Aorta (tissue), 5 donors: ENCODE measurements at places on chromosomes 12 and 14. TPM values are rescaled to one million over a fixed set of nuclear protein-coding genes. Genes with fewer than 3 reads are reported as not detected.

DNA sequence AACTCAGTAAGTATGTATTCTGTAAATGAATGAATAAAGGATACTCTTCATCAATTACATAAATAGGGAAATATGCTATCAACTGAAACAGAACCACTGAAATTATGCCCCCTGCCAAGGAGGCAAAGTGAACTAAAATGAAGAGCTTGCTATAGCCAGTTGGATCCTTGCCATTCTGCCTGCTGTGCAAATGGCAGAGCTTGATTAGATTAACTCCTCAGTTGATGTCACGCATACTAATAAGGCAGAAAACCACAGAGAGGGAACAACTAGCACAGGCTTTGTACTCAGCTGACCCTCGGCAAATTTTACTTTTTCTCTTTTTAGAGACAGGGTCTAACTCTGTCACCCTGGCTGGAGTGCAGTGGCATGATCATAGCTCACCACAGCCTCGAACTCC lies 36.7 kb upstream of the FERMT2 start:
- no peak overlapping the region for H3K4me3 ChIP-seq
- H3K4me1 ChIP-seq: no peaks in the 10 kb centered on the region
- H3K27me3 ChIP-seq: no peaks in the 10 kb centered on the region

Gene TAS2R20
- total RNA-seq: 4.8 TPM

DNA sequence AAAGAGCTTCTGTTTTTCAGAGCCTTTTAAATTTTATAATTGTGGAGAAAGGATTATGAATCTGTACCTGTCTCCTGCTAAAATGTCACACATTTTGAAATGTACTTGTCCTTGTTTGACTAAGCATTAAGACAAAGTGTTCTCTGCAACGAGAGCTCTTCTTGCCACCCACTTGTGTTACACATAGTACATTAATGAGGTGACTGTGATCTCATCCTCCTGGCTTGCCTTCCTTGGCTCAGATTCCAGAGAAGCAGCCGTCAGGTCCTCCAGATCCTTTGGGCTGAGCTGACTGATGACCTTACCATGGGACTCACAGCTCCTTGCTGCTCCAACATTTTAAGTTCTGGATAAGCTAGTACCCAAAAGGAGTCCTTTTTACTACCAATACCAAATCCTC lies 81.4 kb downstream of the BBS10 start:
- H3K4me3 ChIP-seq: no peak overlapping the region
- H3K27me3 ChIP-seq: no peaks in the 10 kb centered on the region
- DNase-seq: no peak
- H3K4me1 ChIP-seq: no peaks in the 10 kb centered on the region
- no peaks in the 10 kb centered on the region for H3K36me3 ChIP-seq

DNA sequence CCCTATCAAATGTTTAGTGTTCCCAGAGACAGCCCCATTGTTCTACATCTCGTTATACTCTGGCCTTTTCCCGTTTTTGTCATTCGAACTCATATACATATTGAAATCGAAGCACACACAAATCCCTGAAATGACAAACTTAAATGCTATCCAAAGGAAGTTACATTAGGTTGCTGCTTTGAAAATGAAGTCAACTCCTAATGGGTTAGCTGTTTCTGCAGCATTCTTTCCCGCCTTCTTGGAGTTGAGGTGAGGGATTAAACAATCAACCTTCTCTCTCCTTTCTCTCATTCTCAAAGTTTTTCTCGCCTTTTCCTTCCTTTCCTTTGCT lies 642 bp upstream of the PHC1 start:
- H3K27me3 ChIP-seq: no peaks in the 10 kb centered on the region
- peak overlapping the region; percentile 87 for H3K4me3 ChIP-seq
- DNase-seq: no peak
- peak overlapping the region; percentile 92 for H3K27ac ChIP-seq

DNA sequence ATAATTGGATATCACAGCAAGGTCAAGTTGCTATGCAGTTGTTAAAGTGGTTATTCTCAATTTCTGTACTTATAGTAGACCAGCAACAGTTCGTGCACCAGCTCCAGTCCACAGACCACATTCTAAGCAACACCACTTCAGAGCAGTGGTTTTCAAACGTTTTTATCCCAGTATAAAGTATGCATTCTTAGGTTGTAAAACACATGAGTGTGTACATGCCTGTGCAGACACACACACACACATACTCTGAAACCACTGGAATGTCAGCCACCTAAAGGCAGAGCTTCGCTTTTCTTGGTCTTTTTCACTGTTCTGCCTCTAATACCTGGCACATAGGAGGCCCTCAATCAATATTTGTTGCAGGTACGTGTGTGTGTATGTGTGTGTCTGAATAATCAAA lies 22.2 kb upstream of the C12orf71 start:
- no peaks in the 10 kb centered on the region for H3K36me3 ChIP-seq
- peaks cover 2% of the 10 kb centered on the region for H3K4me1 ChIP-seq
- no peak overlapping the region for H3K4me3 ChIP-seq

GRCh38 chr12:22541496-22542155 lies 2.7 kb downstream of the C2CD5 start:
- no peaks in the 10 kb centered on the region for H3K27me3 ChIP-seq
- H3K4me1 ChIP-seq: no peaks in the 10 kb centered on the region
- H3K36me3 ChIP-seq: no peaks in the 10 kb centered on the region
- H3K27ac ChIP-seq: no peak overlapping the region
- no peak for DNase-seq
- no peak overlapping the region for H3K4me3 ChIP-seq
